ENCODE measurements at places on chromosomes 5 and 9.
A peak's percentile ranks its signal among the peaks of the same experiment; 100 is the strongest.

GRCh38 chr5:154284433-154284832 is 93.9 kb downstream of the GALNT10 start:
- DNase-seq, result no peak

GRCh38 chr9:86135371-86135770 is 36.0 kb upstream of the GOLM1 start:
- DNase-seq, result no peak

DNA sequence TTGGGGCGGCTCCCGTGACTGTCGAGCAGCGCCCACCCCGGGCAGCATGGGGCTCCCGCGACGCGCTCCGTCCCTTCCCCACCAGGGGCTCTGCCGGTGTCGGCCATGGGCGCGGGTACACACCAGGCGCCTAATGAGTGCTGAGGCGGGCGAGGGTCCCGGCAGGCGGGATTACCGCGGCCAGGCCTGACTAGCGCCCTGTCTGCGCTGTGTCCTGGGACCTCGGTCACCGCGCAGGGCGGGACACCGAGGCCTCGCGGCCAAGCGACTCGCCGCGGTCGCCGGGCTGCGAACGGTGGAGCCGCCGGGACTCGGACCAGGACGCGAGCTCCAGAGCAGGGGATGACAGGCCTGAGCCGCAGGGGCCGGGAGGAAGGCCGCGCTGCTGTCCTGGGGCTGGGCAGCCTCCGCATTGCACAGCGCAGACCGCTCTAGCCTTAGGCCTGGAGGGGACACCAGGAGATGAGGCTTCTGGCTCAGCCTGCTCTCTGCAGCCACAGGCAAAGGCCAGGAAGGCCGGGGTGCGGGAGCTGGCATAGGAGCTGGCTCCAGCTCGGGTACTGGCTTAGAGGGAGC is 14.1 kb downstream of the LCN10 start:
- no peak for DNase-seq

DNA sequence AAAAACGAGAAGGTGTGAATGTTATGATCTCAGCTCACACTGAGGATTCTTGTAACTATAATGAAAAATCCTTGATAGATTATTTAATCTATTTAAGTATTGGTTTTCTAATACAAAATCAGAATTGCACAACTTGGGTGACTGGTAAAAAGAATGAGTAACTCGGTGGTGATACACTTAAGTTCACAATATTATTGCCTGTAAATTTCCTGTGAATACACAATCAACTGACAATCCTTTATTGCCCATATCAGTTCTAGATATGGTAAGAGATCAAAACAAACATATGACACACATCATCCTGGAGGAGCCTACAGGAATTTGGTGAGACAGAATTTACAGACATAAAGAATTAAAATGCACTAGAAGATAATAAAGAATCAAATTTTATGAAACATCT is 14.1 kb upstream of the LURAP1L start:
- no peak for DNase-seq

DNA sequence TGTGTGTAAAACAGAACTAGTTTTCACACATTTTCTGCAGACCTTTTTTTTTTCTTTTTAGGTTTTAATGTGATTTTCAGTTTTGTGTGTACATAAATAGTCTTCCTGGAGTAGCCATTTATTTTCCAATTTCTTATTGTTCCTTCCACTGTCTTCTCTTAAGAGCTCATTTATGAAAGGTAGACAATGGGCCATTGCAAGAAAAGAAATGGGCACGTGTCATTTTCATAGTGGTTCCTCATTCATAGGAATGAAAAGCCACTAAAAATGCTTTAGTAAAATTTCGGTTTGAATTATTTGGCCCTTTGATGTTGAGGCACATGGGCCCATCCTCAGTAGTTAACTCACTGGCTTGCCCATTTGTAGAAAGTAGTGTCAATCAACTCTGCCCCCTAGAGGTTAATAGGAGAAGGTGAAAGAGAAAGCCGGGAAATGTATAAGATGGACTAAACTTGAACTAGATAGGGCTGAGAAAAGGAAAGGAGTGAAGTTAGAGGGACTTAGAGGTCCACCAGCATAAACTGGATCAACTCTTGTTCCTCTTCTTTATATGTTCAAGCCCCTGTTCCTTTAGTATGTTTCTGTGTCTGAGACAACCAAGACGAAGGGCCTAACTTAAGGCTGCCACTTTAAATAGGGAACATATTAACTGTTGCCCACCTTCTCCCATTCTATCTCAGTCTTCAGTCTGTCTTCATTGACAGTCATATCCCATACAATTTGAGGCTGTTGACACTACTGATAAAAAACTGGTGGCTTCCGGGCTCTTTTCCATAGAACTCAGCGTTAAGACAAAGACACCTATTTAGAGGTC is 72.6 kb downstream of the SMARCA2 start:
- DNase-seq, result no peak

- no peak for DNase-seq
Measured at GRCh38 chr9:34334916-34335315, 5.5 kb downstream of the NUDT2 start.

- no peak for DNase-seq
Measured at GRCh38 chr5:139273322-139273571, 20.3 kb upstream of the MATR3 start.

GRCh38 chr9:112711050-112711689 is 6.7 kb downstream of the INIP start:
- DNase-seq, result no peak

DNA sequence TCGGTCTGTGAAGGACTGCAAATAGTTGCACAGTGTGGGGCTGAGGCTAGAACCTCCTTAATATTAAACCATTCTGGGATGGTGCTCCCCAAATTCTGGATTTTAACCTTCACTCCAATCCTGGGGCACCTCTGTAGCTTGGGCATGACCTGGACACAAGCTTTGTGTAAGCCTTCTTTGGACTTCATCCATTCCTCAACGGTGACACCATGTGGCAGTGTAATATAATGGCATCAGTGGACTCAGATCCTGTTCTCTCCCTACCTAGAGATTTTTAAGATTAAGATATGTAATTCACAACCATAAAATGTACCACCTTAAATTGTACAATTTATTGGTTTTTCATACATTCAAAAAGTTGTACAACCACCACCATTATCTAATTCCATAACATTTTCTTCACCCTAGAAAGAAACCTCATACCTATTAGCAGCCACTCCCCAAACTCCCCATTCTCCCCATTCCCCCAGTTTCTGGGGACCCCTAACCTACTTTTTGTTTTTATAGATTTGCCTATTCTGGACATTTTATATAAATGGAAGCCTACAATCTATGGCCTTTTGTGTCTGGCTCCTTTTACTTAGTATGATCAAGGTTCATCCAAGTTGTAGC is 4.8 kb upstream of the PLGRKT start:
- DNase-seq, result no peak

DNA sequence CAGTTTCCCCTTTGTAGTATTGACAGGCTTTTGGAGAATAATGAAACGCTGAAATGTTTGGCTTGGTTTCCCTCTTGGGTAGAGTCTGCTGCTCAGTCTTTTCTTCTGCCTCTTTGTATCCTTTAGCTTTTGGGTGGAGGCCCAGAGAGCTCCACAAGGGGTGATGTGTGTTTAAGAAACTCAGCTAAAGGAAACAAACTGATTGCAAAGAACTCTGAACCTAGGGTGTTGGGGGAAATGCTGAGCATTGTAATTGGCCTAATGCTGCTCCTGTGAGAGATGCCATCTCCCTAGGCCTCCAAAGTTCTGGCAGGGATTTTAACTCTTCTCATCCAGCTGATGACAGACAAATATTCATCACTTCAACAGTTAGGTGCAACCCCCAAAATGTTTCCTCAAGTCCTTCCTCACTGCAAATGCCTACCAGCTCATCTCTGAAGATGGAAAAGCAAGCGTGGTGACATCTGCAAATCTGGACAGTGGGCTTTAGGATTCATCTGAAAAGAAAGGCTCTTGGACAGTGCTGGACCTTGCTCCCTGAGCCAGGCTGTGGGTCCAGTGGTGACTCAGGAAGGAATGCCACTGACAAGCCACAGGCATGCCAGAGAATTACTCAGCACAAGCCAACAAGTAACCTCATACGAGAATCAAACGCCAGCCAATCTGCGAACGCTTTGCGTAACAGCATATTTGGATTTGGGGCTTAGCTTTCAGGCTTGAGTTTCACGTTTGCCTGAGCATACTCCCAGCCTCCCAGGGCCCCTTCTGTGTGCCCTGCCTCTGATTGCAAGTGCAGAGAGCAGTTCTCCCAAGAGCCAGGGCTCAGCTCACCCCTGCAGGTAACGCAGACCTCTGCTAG is 30.5 kb upstream of the ZSWIM6 start:
- no peak for DNase-seq

- no peak for DNase-seq
Measured at GRCh38 chr5:78610163-78610583, 38.4 kb downstream of the LHFPL2 start.

DNA sequence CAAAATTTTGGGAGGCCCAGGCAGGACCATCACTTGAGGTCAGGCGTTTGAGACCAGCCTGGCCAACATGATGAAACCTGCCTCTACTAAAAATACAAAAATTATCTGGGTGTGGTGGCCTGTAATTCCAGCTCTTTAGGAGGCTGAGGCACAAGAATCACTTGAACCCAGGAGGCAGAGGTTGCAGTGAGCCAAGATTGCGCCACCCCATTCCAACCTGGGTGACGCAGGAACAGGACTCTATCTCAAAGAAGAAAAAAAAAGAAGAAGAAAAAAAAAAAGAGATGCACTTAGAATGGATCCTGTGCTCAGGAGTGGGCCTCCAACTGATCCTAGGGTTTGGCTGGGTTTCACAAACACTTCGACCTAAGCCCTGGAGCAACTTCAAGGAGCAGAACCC is 45.1 kb downstream of the GLDC start:
- no peak for DNase-seq

DNA sequence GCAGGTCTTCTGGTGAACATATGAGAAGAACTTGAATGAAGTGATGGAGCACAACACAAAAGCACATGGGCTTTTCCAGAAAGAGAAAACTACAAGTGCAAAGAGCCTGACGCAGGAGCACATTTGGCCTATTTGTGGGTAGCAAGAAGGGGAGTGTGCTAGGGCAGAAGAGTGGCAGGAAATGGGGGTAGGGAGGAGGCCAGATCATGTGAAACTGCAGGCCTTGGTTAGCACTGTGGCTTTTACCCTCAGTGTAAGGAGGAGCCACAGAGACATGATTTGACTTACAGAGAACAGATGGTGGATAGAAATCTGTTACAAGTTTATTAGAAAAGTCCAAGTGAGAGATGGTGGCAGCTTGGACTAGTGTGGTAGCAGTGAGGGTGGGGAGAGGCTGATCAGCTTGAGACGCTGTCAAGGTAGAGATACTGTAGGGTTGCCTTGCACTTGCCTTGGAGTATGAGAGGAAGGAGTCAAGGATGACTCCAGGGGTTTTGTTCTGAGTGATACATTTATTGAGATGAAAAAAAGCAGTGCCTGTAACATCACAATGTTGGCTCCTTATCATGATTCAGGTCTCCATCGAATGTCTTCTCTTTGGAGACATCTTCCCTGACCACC is 126.7 kb downstream of the PPP2R2B start:
- DNase-seq, result peak; percentile 12

GRCh38 chr9:114276908-114277821 is 45.7 kb upstream of the ORM1 start:
- DNase-seq, result no peak

- DNase-seq, result no peak
Measured at GRCh38 chr9:7287065-7287464, 512.5 kb downstream of the DMAC1 start.

DNA sequence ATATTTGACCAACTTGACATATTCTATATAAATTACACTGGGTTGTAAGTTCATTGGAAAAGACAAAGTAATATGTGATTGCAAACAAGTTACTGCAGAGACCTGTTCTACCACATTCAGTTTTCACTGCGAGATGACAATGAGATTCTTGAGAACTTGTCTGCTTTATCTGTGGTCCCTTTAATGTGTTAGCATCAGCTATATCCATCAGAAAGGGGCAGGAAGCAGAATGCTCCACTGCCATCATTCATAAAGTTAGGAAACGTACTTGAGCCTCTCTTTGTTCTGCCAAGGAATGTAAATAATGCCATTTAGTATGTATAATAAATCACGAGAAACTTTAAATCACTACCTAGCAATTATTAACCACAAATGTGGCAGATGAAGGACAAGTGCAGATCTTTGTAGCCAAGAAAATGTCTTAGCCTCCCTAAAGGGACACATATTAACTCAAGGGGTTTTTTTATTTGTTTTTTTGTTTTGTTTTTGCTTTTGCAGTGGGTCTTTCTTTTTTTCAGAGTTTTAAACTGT is 59.4 kb downstream of the GIN1 start:
- DNase-seq, result no peak

DNA sequence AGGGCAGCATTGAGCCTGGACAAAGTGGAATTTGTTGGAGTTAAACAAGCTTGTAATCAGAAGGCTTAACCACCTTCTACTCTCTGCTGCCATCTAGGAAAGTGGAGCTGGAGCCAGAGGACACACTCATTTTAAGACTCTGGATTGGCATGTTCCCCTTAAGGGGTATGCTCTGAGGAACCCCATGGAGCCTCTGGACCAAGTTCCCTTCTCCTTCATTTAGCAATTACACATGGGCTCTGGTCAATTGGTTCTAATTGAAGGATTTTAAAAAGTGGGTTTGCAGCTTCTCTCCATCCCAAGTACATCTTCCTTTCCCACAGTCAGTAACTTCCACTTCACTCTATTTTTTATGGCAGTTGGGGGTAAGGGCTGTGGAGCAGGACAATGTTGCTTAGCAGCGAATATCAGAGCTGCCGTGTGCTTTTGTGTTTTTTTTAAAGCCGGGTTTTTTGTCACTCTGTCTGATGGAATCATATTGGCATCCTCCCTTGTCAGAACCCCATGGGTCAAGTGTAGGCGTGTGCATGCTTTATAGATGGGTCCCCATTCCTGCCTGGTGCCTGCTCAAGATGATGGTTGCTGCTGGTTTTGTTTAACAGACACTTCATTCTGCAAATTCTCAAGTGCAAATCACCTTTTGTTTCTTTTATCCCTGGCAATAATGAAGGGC is 330.7 kb upstream of the ADAMTSL1 start:
- DNase-seq, result no peak

- DNase-seq, result no peak
Measured at GRCh38 chr5:137737349-137738131, 1.7 kb upstream of the KLHL3 start.

DNA sequence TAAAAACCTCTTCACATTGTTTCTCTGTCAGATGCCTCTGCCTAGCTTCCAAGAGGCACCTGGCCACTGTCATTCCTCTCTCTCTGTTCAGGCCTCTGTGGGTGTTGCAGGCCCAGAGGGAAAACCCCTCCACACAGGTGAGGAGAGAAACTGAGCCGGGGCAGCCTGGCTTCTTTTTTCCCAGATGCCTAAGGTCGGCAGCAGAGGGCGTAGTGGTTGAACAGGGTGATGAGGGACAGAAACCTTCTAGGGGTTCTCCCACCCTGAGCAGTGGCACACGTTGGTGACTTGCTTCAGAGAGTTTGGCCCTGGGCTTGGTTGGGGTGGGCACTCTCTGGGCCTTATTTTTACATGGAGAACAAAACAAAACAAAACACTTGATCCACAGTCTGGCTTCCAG is 12.2 kb downstream of the IL9 start:
- DNase-seq, result no peak

DNA sequence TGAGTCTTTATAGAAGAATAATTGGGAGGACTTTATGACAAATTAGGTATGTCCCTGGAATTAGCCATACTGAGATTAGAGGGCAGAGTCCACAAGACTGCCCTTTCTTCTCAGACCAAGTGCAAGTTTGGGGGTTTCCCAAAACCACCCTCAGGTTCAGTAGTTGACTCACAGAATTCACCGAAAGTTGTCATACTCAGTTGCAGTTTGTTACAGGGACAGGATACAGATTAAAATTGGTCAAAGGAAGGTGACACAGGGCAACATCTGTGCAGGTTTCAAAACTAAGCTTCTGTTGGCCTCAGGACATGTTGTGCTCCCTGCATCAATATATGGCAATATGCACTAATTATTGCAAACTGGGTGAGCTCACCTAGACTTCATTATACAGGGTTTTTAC is 3.8 kb downstream of the RANBP17 start:
- DNase-seq, result no peak

- DNase-seq, result no peak
Measured at GRCh38 chr5:136754216-136754615, 388.9 kb upstream of the TRPC7 start.

Data from stimulated activated CD4-positive, alpha-beta T cell treated with anti-CD3 and anti-CD28 coated beads, Interleukin-2, amount 100 ng/mL, for 48 hours (primary cell).